ENCODE measurements at places on chromosomes 7 and 10.
A peak's percentile ranks its signal among the peaks of the same experiment; 100 is the strongest.

DNA sequence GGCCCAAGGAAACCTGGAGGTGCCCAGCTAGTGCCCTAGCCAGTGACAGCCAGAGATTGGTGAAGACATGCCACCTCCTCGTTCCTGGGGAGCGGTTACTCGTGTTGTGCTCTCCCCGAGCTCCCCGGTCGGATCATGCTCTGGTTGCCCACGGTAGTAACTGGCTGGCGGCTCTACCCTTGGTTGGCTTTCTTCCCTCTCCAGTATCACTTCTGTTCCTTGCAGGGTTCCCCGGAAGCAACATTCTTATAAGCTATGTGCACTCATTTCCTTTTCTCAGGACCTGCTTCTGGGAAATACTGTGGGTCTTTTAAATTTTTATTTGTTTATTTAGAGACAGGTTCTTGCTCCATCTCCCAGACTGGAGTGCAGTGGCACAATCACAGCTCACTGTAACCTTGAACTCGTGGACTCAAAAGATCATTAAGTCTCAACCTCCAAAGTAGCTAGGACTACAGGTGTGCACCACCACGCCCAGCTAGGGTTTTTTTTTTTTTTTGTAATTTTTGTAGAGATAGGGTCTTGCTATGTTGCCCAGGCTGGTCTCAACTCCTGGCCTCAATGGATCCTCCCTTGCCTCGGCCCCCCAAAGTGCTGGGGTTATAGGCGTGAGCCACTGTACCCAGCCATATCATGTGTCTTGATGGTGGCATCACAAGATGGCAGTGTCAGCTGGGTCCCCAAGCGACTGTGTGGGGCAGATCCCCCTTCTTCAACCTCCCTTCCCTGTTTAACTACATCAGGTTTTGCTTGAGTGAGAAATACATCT, 6.9 kb upstream of the CALHM1 start:
- DNase-seq = no peak

GRCh38 chr10:14172336-14172950, 158.3 kb downstream of the FRMD4A start:
- DNase-seq = no peak

GRCh38 chr10:131315344-131315743, 3.8 kb upstream of the TCERG1L start:
- no peak for DNase-seq

- DNase-seq = no peak
These were observed at the start of gene CPA4 for GRCh38 chr7:130292682-130293257. CPA4 (plus strand) TSS chr7:130293161; CDS start chr7:130293181, 20 bp downstream.

DNA sequence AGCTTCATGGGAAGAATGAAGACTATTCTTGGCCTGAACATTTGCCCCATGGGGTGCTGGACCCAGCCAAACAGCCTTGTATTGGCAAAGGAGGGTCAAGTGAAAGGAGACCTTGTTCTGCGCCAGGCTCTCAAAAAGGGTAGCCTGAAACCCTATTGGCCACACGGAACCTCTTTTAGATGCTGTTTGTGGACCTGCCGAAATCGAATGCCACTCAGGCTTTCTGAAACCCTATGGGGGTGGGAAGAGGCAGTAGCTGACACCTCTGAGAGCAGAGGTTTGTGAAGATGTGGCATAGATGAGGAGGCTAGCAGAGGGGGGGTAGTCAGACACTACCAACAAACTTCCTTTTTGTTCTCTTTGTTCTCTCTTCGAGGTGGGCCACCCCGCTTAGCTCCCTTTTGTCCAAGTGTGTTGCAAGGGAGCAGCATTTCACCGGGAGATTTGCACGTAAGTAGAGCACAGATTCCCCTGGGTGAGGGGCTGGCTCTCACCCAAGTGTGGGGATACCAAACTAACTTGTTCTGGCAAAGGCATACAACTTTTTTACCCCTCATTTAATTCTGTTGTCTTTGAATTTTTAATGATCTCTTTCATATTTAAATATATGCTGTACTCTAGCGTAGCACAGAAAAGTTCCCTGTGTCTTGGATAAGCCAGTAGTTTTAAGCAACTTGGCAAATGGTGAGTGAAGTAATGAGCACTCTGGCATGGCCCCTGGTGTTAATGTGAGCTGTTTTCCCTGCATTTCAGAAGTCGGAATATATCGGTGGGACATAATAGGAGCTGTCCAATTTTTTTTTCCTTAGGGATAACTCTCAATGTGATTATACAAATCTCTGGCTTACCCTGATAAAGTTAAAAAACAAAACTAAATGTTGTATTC, 107.7 kb downstream of the SEPTIN7 start:
- DNase-seq = peak; percentile 24

DNA sequence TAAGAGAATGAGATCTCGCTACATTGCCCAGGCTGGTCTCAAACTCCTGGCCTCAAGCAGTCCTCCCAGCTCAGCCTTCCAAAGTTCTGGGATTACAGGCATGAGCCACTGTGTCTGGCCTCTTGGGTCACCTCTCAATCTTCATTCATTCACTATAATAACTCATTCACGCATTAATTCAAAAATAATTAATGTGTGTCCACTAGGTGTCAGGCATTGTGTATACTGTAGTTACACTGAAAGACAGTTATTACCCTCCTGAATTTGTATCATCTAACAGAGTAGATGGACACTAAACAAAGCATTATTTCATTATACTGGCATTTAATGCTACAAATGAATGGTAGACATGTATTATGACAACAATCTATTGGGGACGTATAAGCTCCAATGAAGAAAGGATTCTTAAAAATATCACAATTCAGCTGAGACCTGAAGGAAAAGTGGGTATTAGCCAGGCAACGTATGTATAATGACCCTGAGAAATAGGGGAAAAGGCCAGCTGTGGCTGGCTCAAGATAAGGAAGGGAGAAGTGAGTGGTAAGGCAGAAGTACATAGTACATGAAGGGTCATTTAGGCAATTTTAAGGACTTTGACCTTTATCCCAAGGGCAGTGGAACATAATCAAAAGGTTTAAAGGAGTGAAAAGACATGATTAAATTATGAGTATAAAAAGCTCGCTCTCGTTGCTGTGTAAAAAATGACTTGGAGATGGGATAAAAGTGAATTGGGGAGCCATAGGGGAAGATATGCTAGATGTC, 150.7 kb downstream of the BTAF1 start:
- DNase-seq = no peak

DNA sequence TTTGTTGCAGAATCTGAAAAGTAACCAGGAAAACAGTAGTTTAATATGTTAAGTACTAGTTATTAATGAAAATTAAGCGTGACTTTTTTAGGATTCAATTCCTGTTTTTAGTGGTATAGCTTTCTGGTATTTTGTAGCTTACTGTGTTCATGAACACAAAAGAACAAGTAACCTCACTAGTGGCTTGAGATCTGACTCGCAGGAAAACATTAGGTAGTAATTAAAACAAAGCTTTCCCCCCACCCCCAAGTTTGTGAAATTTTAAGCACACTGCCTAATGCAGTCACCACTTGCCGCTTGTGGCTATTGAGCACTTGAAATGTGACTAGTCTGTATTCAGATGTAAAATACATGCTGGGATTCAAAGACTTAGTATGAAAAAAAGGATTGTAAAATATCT, 102.5 kb upstream of the RPA3 start:
- DNase-seq = no peak

DNA sequence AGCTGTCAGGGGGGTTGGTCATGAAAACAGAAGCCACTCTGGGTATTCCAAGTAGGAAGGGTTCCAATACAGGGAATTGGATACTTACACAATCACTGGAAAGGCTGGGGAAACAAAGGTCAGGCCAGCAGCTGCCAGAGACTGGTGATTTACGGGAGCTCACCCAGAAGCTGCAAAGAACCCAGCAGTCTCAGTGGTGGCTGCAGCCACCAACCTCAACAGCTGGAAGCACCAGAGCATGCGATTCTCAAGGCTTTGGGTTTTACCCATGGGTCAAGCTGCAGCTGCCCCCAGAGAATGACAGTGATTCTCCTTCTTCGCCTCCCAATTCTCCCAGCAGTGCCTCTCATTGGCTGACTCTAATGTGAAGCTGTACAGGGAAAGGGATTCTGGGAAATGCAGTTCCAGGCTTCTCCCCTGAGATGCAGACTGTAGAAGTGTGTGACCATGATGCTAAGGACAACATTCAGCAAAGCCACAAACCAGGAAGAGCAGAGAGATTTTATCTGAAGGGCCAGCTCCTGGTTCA, 107.2 kb upstream of the TCF7L2 start:
- DNase-seq = no peak

DNA sequence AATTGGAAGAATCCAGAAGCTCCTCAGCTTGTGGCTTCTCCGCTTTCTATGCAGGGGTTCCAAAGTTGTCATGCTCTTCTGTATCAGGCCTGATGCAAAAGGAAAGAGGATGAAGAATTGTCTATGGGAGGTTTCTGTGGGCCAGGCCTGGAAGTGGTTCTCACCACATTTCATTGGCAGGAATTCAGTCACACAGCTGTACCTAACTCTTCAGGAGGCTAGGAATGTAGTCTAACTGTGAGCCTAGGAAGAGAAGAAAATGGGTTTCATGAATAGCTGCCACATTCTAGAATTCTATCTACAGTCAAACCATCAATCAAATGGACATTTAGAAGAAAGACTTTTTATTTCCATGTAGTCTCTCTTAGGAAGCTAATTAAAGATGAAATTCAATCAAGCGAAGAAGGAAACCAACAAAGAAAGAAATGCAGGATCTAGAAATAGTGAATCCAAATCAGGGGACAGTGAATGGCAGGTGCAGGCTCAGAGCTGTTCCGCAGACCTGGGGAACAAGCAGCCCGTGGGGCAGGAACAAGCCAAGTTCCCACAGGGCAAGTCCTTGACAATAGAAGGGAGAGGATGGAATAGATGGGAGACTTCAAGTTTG, 25.4 kb upstream of the USP6NL start:
- no peak for DNase-seq

DNA sequence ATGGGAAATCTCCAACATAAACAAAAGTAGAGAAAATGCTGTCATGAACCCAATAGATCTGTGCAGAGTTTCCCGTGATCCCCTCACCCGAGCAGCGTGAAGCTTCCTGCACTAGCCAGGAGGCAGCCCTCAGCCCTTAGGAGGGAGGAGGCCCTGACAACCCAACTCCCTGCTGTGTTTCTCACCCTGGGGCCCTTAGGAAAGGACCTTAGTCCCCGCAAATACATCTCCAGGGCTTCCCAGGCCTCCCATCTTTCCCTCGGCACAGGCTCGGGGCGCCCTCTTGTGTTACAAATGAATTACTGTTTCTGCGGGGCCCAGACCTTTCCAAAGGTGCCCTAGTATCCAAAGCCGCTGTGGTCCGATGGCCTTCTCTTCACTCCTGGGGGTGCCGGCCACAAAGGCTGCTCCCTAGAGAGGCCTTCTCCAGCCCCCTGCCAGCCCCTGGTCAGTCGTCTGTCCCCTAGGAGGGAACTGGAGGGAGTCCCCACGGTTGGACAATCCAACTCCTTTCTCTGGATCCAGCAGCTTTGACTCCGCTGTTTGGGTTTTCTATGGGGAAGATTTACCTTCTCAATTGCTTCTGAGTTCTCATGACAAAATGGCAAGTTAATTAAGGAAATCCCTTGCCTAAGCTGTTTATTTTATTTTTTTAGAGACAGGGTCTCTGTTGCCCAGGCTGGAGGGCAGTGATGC, 49.9 kb upstream of the SH2B2 start:
- peak; percentile 58 for DNase-seq

- no peak for DNase-seq
These were observed 742.5 kb downstream of the NXPH1 start for GRCh38 chr7:9175871-9176270.

DNA sequence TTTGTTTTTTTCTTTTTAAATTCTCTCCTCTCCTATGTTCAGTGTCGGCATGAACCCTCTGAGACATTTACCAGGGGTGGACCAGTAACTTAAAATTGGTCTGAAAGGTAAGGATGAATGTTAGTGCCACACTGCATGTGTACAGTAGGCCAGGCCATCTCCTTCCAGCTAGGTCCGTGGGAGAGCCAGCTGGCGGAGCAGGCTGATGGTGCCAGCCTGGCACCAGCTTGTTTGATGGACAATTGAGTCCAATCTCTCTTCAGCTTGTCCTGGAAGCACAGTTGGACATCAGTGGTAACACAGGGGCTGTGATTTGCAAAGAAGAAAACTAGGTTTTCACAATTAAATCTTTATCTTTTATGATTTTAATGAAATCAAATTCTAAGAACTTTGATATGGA, 136.5 kb downstream of the CNNM2 start:
- no peak for DNase-seq

GRCh38 chr7:83148776-83149175, 13.9 kb downstream of the PCLO start:
- DNase-seq = no peak

GRCh38 chr7:34457329-34457728, 200.7 kb upstream of the NPSR1 start:
- no peak for DNase-seq

DNA sequence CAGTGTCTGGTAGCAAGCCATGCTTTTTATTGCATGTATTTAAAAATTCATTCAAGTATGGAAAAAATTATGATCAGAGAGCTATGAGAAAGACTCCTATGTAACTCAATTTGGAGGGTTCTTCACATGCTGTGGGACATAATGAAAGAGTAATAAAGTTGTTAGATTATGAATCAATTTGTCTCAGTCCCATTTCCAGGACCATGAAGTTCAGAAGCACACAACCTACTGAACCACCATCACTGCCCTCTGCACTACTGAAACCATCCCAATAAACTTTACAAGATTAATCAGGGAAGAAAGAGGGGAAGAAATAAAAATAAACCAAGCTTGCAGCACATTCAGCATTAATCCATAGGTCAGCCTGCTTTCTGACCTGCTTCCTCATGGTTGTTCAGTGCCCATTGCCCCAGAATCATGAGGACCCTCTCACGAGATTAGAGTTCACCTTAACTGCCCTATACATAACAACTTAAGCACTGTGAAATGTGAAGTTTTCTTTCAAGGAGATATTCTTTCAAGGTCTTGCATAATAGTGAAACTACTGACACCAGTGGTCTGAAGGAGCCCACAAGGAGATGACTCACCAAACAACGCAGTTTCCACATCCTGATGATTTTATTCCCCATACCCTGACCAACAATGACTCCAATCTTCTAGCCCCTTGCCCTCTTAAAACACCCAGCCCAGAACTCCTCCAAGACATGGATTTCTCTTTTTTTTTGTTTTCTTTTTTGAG, 171.5 kb upstream of the ADCY1 start:
- DNase-seq = no peak

- DNase-seq = no peak
These were observed 39.7 kb upstream of the STEAP4 start for GRCh38 chr7:88346357-88346756.

DNA sequence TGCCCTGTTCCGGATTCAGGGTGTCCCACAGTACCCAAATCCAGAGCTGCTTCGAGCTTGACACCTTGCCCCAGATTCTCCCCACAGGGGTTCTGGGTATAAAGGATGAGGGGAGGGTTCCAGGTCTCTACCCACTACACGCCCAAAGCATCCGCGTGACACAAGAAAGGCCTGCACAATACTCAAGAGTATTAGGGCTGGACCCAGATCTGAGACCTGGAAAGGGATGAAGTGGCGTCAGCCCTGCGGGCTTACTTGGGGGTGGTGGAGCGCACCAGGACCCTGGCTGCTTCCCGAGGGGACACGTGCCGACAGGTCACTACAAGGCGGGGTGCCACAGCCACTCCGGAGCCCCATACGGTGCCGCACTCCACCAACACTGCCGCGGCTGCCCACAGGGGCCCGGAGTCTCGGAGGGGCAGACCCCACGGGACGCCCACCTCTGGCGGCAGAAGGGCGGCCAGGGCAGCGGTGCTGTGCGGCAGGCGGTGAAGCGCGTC, 1.3 kb downstream of the TYSND1 start:
- peak; percentile 58 for DNase-seq

GRCh38 chr7:135150072-135150782, 2.4 kb downstream of the TMEM140 start:
- no peak for DNase-seq

All from ovary (tissue), 10 donors.